NCI-H510A treated with DMSO at 0.1 percent for 48 hours (cell line): ENCODE measurements at places on chromosomes 12 and 14.

DNA sequence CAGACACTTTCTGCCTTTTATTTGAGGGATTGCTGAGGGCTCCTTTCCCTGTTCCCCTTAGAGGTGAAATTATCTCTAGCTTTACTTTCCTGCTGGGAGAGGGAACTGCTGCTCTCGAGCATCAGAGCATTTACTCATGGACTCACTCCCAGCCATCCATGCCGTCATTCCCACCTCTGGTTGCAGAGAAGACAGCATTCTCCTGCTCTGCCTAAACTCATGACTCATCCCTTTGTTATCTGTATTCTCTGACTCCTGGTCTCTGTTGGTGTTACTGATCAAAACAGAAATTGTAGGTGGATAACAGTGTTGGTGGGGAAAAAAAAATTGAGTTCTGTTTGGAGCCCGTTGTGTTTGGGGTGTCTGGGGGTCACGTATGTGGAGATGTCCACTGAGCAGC lies 159.3 kb downstream of the TTC8 start:
- DNase-seq: no peak

GRCh38 chr12:27425306-27425705 lies 21.2 kb upstream of the SMCO2 start:
- no peak for DNase-seq

DNA sequence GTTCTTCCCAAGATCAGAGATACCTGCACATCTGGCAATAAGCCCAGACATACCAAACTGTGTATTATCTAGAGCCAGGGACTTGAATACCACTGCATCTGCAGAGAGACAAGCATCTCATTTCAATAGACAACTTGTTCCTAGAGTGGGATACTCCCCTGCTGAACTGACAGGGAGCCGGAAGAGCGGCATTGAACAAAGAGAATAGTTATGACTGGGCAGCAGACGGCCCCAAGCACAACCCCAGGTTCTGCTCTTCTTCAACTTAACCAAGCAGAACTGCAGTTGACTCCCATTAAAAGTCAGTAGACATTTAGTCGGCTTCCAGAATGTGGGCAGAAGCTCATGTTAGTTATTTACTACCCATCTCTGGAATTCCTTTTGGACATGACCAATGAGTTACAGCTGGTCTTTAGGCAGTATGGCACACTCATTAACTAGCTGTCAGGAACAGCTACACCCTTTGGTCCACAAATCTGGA lies 112.9 kb downstream of the HMGA2 start:
- DNase-seq: no peak

GRCh38 chr12:59733200-59733599 lies 137.4 kb downstream of the SLC16A7 start:
- no peak for DNase-seq

DNA sequence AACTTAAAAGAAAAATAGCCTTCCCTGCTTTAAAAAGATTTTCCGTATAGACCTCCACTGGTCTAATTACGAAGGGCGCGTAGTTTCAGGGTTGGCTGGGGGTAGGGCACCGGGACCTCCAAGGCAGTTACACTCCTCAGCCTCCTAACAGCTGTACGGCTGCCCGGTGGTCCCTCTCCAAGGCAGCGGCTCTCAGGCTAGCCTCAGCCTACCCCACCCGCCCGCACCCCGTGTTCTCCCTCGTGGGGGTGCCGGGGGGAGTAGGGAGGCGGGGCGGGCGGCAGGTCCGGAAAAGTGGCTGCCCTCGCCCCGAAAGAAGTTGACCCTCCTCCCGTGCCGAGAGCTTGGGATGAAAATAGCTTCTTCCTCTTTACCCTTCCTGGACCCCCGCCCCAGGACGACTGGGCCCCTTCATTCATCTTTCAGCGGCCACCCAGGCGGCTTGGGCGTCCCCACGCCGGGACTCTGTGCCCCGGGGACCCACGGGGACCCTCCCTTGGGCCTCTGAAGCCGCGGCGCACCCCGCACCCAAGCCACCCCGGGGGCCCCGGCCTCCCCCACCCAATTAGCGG lies 991 bp upstream of the RCOR1 start:
- no peak for DNase-seq

- DNase-seq: no peak
Observed at GRCh38 chr14:103185051-103186029, 62.1 kb downstream of the TNFAIP2 start.

GRCh38 chr12:94146166-94146936 lies 2.0 kb upstream of the PLXNC1 start:
- DNase-seq: no peak

DNA sequence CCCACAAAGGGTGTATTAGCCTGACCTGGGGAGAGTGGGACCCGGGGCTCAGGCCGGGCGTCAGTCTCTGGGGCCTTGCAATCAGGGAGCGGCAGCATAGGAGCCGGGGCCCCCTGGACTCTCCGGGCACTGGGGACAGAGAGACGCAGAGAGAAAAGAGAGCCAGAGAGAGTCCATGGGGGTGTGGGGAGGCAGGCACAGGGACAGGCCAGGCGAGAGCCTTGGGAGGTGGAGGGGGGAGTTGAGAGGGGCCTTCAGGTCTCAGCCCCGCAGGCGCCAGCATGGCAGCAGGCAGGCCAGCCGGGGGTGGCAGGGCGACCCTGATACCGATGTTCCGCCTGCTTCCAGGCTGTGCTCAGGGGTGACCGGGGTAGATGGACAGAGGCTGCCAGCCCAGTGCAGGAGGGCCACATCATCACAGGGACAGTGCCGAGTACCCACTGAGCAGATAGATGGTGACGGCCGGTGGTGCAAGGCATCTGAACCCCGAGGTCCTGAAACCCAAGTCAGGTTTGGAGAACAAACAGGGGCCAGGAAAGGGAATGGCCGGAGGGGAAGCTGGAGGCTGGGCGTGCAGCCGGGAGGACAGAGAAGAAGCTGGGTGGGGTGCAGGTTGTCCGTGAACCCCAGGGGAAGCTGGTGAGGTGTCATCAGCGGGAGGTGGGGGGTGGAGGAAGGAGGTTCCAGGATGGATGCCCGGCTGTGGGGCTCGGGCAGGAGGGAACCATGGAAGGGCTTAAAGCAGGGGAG lies 2.9 kb downstream of the EXOC3L4 start:
- DNase-seq: no peak

GRCh38 chr14:22979748-22980392 lies 2.5 kb downstream of the AJUBA start:
- DNase-seq: no peak
